ENCODE measurements at places on chromosomes 1 and 21.

- peak; percentile 46 for DNase-seq
Observed at GRCh38 chr1:231628207-231628876, 1.8 kb downstream of the DISC1 start.

GRCh38 chr1:145714524-145715111 is 4.7 kb upstream of the CD160 start:
- DNase-seq = no peak

GRCh38 chr1:51679435-51679834 is 62.5 kb downstream of the OSBPL9 start:
- DNase-seq = no peak

GRCh38 chr1:75265792-75266191 is 131.6 kb downstream of the LHX8 start:
- peak; percentile 15 for DNase-seq

GRCh38 chr1:204222764-204223055 is 8.9 kb upstream of the GOLT1A start:
- DNase-seq = no peak

DNA sequence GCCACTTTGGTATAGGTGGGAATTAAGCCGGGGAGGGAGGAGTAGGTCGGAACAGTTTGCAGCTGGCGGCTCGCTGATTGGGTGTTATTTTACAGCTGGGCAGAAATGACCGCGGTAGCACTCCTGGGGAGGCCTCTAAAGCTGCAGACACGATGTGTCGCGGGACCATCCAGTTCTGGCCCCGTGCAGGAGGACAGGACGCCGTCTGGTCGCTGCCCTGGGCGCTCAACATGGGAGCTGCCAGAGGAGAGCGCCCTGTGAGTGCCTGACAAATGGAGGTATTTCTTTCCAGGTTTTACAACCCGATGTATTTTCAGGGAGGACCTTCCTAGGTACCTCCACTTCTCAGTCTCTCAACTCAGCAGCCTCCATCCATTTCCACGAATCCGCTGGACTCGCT is 46.2 kb downstream of the CDC7 start:
- DNase-seq = no peak

- no peak for DNase-seq
Observed at GRCh38 chr1:8006037-8006963, 19.8 kb downstream of the ERRFI1 start.

DNA sequence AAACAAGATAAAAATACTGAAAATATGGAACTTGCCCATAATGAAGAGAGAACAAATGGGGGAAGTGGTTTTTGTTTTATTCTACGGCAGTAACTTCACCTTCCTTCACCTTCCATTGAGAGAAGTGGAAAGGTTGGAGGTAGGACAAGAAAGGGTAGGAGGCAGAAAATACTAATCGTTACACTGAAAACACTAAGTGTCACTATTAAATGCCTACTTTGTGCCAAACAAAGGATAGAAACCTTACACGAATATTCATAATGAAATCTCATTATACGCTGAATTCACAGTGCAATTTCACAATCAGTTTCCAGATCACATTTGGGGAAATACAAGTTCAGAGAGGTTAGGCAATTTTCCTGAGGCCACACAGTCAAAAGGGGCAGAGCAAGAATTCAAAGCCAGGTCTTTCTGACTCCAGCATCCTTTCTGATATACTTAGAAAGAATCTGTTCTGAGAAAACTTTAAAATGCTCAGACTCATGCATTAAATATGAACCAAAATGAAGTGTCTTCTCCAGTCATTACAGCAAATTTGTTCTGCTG is 3.0 kb downstream of the TIAM1 start:
- no peak for DNase-seq

- DNase-seq = no peak
Observed at GRCh38 chr1:213335084-213335483, 284.0 kb downstream of the RPS6KC1 start.

DNA sequence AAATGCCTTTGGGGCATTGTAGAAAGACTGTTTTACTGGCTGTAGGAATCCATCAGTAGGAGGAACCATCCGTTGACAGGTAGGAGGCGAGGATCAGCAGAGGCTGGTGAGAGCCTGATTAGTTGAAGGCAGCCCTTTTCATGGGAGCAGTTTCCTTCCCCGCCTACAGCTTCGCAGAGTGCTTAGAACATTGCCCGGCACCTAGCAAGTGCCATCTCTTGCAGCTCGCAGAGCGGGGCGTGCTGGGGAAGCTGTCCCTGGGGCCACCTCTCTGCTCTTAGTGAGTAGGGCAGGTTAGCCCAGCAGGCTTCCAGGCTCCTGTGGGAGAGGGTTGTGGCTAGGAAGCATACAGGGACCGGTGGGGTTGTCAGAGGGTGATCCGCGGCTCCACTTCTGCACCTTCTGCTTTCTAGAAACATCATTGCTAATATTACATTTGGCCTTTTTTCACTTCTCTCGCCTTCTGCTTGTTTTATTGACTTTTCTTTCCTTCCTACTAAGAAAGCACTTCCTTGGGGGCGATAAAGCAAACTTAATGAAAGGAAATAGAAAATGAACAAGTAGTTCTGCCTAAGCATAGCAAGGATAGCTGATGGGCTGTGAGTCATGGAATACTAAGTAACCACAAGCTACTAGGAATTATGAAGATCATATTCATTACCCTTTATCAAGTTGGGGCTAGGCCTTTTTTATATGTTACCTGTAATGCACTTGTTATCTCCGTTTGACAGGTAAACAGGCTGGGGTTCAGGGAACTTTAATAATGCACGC is 176.7 kb downstream of the GALNT2 start:
- DNase-seq = peak; percentile 23

DNA sequence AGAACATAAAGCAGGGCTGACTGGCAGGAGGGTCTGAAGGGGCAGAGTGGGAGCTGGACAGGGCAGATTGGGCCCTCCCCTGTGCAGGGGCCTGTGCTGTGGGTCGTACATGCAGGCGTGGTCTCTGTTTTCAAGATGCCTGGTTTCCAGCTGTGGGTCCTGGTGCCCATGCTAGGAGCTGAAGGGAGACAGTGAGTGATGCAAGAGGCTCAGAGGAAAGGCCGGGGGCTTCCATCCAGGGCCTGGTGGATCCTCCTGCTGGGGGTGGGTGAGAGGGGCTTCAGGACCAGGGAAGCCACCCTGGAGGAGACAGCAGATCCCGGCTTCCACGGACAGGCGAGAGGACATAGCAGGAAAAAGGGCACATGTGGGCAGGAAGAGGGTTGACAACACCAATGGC is 349.0 kb upstream of the VAMP3 start:
- no peak for DNase-seq

- peak; percentile 85 for DNase-seq
Observed at GRCh38 chr1:93661829-93662474, 19.7 kb downstream of the BCAR3 start.

DNA sequence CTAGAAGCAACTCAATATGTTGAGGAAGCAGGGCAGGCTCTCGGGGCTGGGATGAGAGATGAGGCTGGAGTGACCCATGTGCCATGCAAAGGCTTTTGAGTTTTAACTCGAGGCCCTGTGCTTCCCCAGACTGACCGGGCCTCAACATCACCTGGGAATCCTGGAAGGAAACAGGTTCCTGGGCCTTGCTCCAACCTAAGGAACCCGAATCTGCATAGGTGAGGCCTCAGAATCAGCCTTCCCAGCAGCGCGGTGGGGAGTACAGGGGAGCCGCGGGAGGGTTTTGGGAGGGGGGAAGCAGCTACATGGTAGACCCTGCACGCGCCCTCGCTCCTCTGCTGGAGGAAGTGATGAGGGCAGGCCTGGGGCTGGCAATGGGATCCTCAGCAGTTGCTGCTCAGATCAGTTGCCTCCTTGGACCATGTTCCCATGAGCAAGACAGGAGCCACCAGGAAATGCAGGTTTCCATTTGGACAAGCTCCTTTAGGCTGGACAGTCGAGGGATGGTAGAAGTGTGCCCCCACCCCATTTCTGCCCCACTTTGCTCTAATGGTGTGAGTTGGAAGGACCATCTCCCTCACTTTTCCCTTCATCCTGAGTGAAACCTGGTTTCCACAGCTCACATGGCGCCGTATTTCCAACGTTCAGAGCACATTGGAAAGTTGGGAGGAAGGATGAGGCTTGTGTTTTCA is 4.5 kb upstream of the KIAA1614 start:
- DNase-seq = no peak

GRCh38 chr1:244863491-244864252 is 671 bp downstream of the HNRNPU start:
- DNase-seq = no peak

DNA sequence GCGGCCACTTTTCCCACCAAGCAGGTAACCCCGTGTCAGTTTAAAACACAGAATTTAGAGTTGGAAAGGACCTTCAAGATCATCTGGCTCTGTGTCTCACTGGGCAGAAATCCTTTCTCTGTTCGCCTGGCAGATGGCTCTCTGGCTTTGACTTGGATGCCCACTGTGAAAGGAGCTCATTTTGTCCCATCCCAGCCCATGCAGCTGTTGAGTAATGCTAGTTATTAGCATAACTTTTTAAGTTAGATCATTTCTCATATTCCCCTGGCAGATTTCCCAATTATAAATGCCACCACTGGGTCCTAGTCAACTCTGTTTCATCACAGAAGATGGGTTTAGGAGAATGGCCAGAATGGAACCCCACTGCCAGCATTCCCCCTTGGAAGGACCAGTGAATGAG is 55.9 kb downstream of the SLC35F3 start:
- DNase-seq = no peak

- no peak for DNase-seq
Observed at GRCh38 chr1:151839457-151840403, at the start of gene C2CD4D. TSS of gene C2CD4D (minus strand) at chr1:151839820. CDS start at chr1:151838989, 831 bp downstream.

DNA sequence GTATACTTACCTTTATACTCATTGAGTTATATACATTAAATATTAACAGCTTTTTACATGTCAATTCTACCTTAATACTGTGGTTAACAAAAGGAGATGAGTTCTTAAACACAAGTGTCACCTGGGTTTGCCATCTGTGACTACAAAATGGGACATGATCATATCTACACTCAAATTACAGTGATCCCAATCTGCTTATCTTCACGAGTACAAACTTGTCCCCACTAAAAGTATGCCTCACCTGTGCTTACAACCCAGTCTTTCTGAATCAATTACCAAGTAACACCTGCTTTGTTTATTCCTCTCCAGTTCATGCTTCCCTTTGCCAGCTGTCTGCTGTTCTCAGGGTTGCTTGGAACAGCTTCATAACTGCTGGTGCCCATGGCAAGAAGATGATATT is 8.8 kb downstream of the CD1E start:
- no peak for DNase-seq

- no peak for DNase-seq
Observed at GRCh38 chr1:7691576-7691975, 79.5 kb upstream of the VAMP3 start.

- DNase-seq = no peak
Observed at GRCh38 chr1:9538669-9539164, 548 bp upstream of the SLC25A33 start.

- no peak for DNase-seq
Observed at GRCh38 chr1:171576144-171576543, 45.9 kb upstream of the MYOCOS start.

DNA sequence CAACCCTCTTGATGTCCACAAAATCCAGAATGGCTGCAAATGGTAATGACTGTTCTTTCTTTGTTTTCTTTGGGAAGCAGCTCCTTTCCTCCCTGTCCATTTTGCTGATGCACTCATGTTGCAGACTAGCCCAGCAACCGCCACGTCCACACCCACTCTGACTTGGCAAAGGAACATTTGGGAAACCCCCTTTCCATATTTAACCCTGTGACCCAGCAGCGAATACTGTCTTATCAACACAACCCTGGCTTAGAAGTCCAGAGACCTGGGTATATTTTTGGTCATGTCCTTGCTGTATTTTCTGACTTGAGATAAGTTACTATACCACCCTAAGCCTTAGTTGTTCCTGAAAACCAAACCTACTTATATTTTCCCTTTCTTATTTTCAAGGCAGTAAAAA is 18.1 kb upstream of the SHE start:
- DNase-seq = no peak

DNA sequence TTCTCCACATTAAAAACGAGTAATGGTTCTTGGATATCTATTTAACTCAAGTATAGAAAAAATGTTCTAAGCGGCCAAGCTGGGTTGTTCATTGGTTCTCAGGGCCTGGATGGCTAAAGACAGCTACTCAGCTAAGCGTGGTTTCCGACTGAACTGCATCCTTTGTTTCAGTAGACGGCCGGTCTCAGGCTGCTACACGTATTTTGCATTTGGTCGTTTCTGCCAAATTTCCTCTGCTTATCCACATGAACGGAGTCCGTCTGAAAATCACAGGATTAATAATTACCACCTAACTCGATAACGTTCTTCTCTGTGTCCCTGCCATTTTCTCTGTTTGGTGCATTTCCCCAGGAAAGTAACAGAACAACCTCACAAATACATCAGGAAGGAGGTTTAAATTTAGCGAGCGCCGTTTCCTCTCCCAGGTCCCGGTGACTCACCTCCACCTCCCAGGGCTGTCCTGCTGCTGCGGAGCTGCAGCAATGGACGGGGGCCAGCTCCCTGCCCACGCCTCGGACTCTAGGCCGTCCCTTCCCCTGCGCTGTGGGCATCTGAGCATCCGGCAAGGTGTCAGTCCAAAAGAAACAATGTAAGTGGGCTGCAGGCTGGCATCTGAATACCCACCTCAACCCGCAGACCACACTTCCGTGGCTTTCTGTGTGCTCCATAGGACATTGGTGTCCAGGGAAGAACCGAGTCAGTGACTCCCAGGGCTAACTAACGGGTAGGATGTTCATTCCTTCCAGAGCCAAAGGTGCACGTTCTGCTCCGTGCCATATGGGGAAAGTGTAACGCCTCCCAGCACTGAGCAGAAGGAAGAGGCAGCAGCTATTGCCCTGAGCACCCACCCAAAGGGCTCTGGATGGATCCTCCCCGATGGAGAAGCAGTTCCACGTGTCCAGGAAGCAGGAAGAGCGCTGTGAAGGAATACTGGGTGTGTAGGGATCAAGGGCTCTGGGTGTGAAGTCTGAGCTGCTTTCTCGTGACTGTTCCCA is 4.1 kb upstream of the GABRD start:
- DNase-seq = no peak

- no peak for DNase-seq
Observed at GRCh38 chr21:41545500-41546359, 37.8 kb upstream of the TMPRSS2 start.

GRCh38 chr1:220711056-220711809 is 21.1 kb downstream of the C1orf115 start:
- DNase-seq = no peak

DNA sequence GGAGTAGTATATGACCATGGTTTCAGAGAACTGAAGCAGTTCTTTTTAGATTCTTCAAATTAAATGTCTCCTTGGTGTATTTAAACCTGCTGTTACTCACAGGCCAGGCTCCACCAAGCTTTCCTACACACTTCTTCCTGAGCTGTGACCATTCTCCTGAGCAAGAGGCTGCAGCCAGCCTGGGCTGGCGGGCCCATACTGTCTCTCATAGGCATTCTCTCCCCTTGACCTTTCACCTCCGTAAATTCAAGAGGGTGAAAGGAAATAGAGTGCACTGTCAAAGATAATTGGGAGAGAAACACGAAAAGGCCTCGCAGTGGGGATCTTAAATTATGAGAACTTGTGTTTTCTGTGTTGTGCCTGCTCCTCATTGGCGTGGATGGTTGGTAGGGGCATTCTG is 2.3 kb downstream of the ARF1 start:
- no peak for DNase-seq
